HS-27A (cell line): ENCODE measurements at places on chromosomes 7 and 10.

DNA sequence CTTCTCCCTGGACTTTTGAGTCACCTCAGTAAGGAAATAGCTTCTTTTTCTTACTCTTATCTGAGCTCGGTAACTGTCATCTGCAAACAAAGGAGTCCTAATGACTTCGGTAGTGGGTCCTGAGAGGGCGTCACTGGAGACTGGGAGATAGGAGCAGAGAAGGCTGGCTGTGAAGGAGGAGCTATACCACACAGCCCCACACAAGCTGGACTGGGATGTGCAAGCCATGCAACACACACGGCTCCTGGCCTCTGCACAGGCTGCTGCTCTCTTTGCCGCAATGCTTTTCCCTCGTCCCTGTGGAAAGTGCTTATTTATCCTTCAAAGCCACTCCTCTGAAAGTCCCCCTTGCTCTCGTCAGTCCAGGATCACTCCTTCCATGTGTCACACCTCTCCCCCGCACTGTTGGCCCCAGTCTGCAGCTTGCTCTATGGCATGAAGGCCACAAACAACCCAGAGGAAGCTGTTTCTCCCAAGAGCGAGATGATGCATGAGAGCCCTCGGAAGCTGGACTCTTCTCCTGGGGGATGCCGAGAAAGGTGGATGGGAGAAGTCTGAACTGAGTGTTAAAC, 14.9 kb downstream of the TMEM273 start:
- no peak for DNase-seq

- no peak for DNase-seq
Measured at GRCh38 chr10:15182540-15183207, 14.2 kb upstream of the NMT2 start.

GRCh38 chr7:138784692-138785091, 13.1 kb upstream of the TMEM213 start:
- no peak for DNase-seq

- DNase-seq, result no peak
Measured at GRCh38 chr7:28618383-28618782, 206.1 kb downstream of the CREB5 start.

DNA sequence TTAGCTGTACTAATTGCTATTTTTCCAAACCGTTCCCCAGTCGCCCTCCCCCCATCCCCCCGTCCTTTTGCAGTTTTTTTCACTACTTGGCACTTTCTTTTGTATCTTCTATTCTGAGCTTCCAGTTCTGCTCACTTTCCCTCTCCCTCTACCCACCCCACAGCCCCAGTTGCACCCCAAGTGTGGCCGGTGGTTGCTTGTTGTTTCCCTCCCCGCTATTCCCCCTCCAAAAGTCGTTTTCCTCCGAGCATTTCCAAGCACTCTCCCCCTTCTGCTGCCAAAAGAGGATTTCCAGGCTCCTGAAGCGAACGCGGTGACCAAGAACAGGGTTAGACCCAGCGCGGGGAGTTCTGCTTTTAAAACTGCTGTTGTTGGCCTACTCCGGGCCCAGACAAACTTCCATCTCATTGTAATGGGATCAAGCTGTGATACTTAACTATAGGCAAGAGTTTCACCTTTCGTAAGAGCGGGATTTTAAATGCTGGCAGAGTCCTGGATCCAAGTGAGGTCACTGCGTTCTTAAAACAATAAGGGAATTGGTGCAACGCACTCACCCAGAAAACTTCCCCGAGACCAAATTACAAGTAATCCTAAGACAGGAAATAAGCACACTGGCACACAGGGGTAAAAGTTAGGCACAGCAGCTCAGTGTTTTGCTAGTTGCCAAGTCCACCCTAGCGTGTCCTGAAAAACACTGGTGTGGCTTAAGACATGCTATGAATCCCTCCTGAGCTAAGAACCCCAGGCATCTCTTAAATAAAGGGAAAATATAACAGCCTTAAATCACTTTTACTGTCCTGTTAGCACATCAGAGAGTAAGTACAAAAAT, 1.5 kb upstream of the RGS10 start:
- no peak for DNase-seq

- DNase-seq, result no peak
Measured at GRCh38 chr10:97314671-97315070, 4.4 kb upstream of the FRAT1 start.

DNA sequence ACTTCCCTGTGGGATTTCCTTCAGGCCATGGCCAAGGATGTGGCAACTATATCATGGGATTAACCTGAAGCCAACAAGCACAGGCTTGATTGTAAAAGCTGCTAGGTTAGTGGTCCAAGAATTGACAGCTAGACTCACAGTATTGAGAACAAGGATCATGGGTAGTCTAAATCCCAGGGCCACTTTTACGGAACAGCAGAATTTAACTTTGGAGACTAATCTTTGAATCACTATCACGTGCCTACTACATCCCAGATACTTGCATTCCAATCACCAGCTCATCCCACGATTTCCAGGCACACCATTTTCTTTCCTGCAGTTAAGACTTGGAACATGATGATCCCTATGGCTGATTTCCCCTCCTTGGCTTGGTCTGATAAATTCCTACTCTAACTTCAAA, 65.6 kb upstream of the ADO start:
- no peak for DNase-seq

DNA sequence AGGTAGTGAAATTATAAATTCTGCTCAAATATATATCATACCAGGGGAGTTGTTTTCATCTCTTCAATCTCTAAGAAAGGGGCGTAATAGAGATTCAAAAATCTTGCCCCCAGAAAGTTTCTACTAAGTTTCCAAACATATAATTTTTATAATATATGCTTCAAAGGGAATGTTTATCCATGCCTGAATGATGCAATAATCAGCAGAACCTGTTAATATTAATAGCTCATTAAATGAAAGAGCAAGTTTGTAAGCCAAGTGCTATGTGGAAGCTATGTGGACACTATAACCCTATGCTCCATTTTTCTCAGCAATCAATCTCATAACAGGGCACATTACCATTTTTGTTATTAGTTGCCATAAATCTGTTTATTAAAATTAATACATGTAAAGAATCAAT, 25.3 kb downstream of the VPS41 start:
- no peak for DNase-seq

- no peak for DNase-seq
Measured at GRCh38 chr10:36533316-36533715, 592.1 kb upstream of the ANKRD30A start.

DNA sequence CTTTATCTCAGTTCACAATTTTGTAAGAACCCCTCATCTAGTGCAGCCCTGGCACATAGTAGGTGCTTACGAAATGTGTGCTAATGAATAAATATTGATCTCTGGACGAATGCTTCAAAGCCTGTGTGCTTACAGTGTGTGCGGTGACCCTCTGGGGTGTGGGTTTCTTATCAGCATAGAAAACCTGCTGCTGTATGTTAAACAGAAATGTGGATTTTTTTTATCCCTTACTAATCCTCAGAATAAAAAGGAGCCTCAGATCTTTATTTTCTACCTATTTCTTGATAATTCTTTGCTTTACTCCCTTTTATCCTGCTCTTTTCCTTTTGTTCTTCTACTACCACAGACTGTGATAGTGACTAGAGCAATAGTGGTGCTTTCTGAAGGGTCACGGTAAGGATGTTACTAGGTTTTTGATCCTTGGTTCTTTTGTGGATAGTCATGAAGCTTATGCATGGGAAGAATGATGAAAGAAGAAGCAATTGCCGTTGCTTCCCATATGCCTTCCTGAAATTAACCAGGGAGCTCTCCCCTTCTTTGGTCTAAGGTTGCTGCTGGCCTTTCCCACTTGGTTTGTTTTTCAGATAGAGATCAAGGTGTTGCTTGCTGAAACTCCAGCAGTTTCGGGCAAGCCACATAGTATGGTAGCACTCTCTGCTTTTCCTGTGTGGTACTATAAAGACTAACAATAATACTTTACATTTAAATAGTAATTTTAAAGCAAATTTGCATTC, 44.7 kb downstream of the SPAG6 start:
- DNase-seq, result no peak

DNA sequence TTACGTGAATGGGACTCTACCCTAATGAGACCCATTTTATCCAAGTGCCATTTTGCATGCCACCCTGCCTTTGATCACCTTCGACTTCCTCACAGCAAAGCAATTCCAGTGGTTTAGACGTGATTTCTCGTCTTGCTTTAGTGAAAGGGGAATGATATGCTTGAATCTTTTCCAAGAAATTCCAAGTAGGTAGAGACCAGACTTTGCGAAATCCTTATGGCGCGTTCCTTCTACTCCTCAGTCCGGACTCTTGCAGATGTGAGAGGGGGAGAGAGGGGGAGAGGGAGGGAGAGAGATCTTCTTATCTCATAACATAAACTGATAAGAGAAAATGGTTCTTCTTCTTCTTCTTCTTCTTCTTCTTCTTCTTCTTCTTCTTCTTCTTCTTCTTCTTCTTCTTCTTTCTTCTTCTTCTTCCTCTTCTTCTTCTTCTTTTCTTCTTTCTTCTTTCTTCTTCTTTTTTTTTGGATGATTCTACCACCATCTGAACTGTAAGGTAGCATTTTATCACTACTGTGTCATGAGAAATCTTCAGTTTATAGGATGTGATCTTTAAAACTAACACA, 883 bp downstream of the SPAG6 start:
- no peak for DNase-seq

DNA sequence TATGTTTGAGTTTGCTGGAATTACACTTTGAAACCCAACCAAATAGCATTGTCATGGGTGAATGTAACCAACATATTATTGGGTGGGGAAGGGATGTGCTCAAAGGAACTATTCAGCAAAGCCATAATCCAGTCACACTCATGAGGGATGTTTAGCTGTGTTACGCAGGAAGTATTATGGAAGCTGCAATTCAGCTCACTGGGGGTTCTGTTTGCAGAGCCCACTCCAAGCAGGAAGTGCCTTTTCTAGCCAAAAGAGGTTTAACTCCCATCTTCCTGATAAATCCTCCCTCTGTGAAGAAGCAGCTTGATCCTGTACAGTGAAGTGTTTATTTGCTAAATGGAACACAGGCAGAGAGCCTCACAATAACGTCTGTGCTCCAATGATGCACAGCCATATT, 172.5 kb downstream of the GLI3 start:
- DNase-seq, result no peak

DNA sequence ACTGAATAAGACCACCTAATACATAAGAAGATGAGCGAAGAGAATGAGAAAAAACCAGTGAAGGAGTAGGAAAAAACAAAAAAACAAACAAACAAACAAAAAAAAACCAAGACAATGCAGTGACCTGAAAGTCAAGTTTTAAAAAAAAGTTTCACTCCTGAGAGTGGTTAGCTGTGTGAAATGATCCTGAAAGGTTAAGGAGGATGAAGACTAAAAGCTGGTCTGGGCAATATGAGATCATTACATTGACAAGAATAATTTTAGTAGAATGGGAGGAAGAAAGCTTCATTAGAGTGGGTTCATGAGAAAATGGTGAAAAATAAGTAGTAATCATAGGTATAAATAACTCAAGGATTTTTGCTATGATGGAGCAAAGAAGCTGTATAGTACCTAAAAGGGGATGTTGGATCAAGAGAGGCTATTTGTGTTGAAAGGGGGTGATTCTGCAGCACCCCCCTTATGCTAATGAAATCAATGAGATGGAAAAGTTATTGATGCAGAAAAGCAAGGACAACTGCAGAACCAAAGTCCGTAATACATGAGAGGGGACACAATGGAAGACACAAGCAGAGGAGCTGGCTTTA, 80.2 kb downstream of the KMT2C start:
- no peak for DNase-seq

DNA sequence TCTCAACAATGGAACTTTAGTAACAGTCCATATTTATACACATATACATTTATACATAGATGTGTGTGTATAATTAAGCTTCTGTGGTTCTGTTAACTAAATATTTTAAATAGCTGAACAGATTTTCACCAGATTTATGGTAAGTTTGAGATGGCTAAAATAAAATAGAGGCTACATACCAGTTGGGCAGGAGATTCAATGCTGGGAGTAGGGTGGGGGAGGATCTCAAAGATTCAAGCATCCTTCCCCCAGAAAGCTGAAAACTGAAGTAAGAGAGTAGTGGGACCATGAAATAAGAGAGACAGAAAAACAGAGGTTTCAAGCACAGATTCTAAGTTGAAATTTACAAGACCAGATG, 14.0 kb downstream of the LRRC17 start:
- no peak for DNase-seq

DNA sequence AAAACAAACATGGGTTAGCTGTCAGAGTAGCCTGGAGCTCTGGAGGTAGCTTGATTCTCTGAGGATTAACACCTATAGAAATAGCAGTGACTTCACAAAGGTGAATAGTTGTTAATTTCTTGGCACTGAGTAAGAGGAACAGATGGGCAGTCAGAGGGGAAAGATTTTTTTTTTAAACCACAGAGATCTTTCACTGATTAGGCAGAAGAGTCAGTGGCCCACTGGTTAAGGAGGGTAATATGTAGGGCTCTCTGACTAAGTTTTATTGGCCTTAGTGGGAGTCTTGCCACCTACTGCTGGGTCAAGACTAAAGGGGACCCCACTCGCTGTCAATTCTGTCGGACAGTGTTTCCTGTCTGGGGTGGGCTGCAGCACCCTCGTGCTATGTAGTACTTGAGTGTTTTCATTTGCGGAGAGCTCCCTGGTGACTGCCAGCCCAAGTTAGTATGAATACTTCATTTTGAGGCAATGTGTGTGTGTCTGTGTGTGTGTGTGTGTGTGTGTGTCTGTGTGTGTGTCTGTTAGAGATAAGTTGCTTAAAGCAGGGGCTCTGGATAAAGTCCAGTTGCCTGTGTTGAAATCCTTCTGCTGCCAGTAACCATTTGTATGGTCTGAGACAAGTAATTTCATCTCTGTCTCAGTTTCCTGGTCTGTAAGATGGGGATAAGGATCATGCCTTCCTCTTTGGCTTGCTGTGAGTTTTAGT, 145.2 kb downstream of the ARID5B start:
- no peak for DNase-seq

DNA sequence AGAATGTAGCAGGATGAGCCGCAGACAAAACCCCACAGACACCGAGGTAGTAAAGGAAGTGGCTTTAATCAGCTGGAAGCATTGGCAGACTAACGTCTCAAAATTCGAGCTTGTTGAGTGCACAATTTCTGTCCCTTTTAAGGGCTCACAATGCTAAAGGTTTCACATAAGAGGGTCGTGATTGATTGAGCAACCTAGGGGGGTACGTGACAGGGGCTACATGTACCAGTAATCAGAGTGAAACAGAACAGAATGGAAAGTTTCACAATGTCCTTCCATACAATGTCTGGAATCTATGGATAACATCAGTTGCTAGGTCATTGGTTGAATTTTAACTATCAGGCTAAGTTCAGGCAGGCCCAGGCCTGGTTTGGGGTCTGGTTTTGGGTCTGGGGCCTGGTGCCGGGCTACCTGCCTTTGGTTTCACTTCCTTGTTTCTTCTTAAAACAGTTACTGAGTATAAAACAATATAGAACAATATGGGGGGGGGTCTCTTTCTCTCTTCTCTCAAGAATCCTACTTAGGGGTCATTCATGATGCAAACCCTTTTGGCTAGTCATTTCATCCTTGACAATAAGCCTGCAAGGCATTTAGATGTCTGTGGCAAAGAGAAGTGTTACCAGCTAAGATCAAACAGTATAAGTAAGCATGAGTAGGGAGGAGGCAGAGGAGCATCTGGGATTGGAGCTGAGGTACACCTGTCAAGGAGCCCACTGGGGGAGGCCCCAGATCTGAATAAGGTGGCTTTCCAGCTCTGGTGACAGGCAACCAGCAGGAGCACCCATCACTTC, 364.1 kb downstream of the TNS3 start:
- DNase-seq, result no peak

GRCh38 chr7:76356115-76356514, 2.7 kb downstream of the YWHAG start:
- DNase-seq, result no peak

GRCh38 chr10:122073508-122073907, 84.5 kb downstream of the TACC2 start:
- DNase-seq, result no peak
